ENCODE measurements at places on chromosomes 4 and X.

GRCh38 chr4:56876264-56876663 is 31.4 kb upstream of the REST start:
- DNase-seq, result no peak

GRCh38 chrX:93461060-93461459 is 212.3 kb downstream of the NAP1L3 start:
- no peak for DNase-seq

GRCh38 chrX:68840256-68840655 is 11.4 kb downstream of the EFNB1 start:
- no peak for DNase-seq

- DNase-seq, result no peak
Observed at GRCh38 chr4:141609243-141609642, 27.1 kb upstream of the IL15 start.

DNA sequence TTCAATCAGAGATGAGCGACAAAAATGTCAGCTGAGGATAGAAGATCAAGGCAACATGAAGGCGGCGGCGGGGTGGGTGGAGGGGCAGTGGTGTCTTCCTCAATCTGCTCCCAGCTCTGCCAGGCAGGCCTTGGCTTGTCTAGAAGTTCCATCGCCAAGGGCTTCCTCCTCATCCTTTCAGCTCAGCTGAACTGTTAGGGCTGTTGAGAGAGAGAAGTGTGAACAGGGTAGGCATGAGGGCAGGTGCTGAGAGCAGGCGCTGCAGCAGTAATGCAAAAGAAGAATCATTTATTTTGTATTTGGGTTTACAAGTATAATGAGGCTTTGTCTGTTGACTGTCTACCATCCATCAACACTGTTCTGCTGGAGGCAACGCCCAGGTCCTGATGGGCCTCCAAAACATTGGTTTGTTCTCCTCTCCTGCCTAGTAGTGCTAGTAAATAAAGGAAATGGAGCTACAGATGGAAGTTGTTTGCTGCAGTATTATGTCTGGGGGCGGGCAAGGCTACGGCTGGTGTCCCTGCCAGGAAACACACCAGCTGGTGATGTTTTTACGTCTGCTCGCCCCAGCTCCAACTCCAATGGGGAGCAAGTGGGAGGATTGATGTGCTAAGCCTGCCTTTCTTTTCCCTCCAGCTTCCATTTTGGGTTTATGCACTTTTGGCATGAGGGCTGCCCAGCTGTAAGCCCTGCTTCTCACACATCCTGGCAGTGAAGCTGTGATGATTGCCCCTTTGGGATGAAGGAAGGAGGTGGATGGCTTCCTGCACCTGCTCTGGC is 139.4 kb upstream of the BOD1L1 start:
- DNase-seq, result no peak

GRCh38 chr4:17132226-17132625 is 233.8 kb upstream of the LDB2 start:
- no peak for DNase-seq

- DNase-seq, result no peak
Observed at GRCh38 chr4:113013751-113014150, 35.7 kb upstream of the ANK2 start.

DNA sequence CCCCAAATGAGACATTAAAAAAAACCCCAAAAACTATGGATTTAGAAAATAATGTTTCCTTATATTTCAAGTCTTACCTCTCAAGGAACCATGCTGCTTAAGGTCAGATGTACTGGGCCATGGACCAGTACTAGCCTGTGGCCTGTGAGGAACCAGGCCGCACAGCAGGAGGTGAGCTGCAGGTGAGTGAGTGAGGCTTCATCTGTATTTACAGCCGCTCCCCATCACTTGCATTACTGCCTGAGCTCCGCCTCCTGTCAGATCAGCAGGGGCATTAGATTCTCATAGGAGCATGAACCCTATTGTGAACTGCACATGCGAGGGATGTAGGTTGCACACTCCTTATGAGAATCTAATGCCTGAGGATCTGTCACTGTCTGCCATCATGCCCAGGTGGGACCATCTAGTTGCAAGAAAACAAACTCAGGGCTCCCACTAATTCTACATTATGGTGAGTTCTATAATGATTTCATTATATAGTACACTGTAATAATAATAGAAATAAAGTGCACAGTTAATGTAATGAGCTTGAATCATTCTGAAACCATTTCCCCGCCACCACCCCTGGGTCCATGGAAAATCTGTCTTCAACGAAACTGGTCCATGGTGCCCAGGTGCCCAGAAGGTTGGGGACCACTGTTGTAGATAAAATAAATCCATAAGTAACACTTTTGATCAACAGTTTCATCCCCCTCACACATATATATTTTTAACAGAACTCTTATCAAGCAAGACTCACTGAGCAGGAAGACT is 105.3 kb upstream of the CBR4 start:
- no peak for DNase-seq

DNA sequence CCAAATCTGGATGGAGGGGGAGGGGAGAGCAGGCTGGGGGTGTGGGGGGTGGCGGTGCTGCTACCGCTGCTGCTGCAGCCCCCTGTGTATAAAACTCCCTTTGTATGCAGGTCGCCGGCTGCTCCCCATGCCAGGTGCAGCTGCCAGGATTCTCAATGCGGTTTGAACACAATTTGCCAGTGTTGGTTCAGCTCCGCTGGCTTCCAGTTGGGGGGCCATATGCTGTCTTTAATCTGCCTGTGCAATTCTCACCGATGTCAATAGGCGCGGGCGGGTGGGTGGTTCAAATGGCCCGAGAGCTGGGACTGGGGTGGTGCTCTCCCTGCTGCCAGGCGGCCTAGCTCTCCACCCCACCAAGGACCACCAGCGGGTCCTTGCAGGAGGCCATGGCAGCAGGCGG is 257.6 kb downstream of the BCOR start:
- DNase-seq, result no peak

DNA sequence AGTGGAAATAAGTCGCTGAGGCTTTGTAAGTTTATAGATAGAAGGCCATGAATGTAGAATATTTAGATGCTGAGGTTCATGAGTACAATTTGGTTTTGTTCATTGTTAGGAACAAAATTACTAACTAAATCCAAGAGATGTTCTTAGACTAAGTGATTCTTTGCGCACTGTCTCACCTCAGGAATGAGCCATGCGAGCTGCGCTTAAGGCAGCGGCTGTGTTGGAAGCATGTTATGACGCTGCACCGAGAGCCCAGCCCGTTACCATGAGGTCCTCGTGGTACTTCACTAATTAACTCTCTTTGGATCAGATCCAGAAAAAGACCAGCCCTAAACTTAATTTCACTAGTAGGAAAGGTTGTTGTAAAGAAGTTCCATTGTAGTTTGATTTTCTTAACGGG is 166.2 kb downstream of the RAPGEF2 start:
- no peak for DNase-seq

GRCh38 chr4:186190581-186191199 is 677 bp upstream of the CYP4V2 start:
- no peak for DNase-seq

DNA sequence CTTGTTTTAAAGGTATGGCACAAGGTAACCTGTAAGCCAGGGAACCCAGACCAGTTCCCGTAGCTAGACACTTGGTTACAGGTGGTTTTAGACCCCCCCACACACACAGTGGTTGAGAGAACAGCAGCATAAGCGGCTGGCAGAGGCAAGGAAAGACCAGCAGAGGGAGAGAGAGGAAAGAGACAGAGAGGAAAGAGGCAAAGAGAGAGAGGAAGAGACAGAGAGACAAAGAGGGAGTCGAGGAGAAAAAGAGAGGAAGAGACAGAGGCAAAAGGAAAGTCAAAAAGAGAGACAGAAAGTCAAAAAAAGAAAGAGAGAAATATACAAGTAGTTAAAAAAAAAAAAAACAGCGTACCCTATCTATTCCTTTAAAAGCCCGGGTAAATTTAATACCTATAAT is 19.5 kb upstream of the PCSK1N start:
- no peak for DNase-seq

GRCh38 chr4:155060873-155061272 is 147.6 kb upstream of the NPY2R start:
- no peak for DNase-seq

- DNase-seq, result no peak
Observed at GRCh38 chrX:69014200-69014599, 151.1 kb downstream of the PJA1 start.

- no peak for DNase-seq
Observed at GRCh38 chr4:112818594-112818965, 181.6 kb downstream of the LARP7 start.

DNA sequence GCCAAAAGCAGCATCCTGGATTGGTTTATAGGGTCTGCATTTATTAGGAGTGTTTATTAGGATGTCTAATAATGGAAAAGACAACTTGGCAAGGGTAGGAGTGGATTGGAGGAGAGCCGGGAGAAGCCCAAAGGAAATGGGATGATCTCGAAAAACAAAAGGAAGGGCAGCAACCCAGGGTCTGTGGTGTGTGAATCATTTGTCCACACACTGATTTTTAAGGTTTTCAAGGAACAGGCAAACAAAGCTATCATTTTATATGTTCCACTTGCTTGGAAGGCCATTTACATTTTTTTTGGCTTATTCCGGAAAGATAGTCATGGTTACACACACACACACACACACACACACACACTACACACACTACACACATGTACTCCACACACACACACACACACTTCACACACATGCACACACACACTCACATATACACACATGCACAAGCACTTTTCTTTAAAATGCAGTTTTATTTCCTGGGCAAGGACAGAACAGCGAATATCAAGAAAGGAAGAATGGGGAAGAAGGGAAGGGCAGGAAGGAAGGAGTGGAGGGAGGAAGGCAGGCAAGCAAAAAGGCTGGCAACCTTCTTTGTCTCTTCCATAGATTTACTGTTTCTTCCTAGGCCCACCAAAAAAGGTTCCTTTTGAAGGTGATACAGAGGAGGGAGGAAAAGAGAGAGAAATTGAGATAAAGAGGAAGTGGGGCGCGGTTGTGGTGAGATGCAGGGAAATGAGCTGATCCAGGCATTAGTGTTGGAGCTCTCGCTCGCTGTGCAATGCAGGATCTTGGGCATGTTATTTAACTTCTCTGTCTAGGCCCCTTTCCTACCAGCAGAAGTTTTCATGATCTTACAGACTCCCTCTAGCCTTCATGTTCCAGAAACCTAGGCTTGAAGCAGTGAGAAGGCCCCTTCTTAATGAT is 88.6 kb upstream of the MAML3 start:
- DNase-seq, result no peak

GRCh38 chr4:61909031-61909430 is 708.9 kb downstream of the ADGRL3 start:
- DNase-seq, result no peak

- no peak for DNase-seq
Observed at GRCh38 chr4:136829280-136829679, 703.0 kb downstream of the PCDH18 start.

- no peak for DNase-seq
Observed at GRCh38 chr4:64251781-64252180, 157.5 kb downstream of the TECRL start.

- no peak for DNase-seq
Observed at GRCh38 chr4:74284053-74284452, 24.2 kb upstream of the EPGN start.

DNA sequence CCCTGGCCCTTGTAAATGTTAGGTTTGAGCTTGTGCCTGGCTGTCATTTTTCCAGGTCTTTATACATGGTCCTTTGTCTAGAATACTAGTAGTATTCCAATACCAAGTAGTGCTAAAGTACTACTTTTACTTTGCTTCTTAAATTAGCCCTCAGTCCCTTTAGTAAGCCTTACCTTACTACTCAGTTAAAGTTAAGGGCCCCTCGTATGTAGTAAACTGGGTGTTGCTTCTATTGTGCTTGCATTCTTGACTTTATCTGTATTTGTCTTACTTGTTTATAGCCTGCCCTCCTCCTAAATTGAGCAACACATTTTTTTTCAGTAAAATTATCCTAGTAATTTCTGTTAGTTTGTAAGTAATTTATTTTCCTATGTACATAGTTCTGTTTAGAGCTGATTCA is 25.2 kb downstream of the CLCN3 start:
- DNase-seq, result no peak

DNA sequence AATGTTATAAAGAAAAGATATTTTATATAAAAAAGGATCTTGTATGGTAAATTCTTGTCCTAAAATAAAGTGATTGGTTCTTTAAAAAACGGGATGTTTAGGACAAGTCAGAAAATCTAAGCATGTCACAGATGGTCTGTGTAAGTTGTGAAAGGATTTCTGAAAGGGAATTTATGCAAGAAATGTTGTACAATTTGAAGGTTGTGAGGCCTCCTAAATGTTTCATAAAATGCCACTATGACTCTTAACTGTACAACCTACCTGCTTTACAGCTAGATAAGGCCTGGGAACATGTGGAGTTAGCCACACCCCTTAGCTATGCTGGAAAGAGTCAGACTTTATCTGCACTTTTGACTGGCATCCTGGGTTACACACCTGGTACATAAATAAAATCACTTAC is 951.5 kb upstream of the POU3F4 start:
- DNase-seq, result no peak

DNA sequence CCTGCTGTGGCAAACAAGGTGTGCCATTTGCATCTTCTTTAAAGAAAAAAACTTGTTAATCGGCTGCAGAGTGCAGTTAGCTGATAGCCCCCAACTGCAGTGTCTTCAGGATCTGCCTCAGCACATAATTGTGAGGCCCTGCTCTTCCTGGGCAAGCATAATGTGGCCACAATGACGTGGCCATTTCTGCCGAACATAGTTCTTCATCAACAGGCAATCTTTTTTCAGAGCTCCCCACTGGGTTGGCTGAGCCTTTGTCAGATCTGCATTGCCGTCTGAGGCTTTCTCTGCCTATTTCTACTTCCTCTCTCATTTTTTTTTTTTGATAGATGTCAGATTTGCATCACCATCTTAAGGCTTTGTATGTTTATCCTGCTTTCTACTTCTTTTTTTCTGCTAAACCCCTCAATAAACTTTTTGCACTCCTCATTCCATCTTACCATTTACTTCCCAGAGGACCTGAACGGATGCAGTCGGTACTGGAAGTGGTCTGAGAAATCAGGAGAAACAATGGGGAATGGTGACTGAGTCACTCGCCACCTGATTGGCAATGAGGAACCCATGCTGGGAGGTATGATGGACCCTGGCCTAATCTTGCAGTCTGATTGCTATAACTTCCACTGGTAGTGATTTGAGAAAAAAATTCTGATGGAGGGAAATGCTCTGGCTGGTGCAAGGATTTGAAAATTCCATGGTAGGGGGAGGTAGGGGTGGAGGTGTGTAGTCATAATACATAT is 21.2 kb upstream of the TAB3 start:
- no peak for DNase-seq

GRCh38 chr4:122118243-122118642 is 33.9 kb upstream of the BLTP1 start:
- DNase-seq, result no peak

DNA sequence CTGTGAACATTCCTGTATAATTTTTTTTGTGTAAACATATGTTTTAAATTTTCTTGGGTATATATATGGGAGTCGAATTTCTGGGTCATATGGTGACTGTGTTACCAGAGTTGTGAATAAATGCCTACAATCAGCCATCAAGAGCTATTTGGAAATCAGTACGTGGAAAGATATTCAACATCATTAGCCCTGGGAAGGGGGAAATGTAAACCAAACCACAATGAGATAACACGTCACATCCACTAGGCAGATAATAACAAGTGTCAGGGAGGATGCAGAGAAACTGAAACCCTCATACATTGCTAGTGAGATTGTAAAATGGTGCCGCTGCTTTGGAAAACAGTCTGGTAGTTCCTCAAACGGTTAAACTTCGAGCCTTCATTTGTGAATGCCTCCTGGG is 43.9 kb downstream of the LUZP4 start:
- DNase-seq, result no peak

Data from AG04450 (cell line).